ENCODE measurements at places on chromosomes 5 and 9.

DNA sequence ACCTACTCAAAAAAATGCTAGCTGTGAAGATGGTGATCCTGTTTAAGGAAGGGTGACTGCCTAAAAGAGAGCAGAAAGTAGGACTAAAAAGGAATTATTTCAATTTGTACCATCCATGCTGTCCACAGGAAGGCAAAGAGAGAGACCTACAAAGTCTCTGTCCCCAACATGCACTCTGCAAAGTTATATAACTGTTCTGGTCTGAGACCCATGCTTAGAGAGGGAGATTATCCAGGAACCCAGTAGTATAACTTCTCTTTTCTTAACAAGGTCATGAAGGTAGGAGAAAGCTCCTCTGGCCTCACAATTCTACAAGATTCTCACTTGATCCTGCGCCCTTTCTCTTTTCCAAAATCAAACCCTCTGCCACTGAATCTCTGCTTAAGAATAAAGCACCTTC lies 25.8 kb downstream of the SLC22A4 start:
- H3K36me3 ChIP-seq = no peaks in the 10 kb centered on the region
- H3K27ac ChIP-seq = no peak overlapping the region
- H3K4me1 ChIP-seq = no peaks in the 10 kb centered on the region
- H3K4me3 ChIP-seq = no peak overlapping the region
- no peak for DNase-seq
- no peaks in the 10 kb centered on the region for H3K27me3 ChIP-seq

GRCh38 chr5:108615216-108615615 lies 132.5 kb upstream of the FER start:
- peaks cover 12% of the 10 kb centered on the region for H3K27me3 ChIP-seq
- H3K4me3 ChIP-seq = no peak overlapping the region
- H3K4me1 ChIP-seq = no peaks in the 10 kb centered on the region
- no peak overlapping the region for H3K27ac ChIP-seq
- no peaks in the 10 kb centered on the region for H3K36me3 ChIP-seq

- H3K27me3 ChIP-seq = no peaks in the 10 kb centered on the region
- peaks cover 79% of the 10 kb centered on the region for H3K4me1 ChIP-seq
- peaks cover 27% of the 10 kb centered on the region for H3K36me3 ChIP-seq
- H3K4me3 ChIP-seq = no peak overlapping the region
Observed at GRCh38 chr9:129987047-129987446, 55.9 kb downstream of the FNBP1 start.

GRCh38 chr5:153742060-153742459 lies 251.6 kb downstream of the GRIA1 start:
- H3K27ac ChIP-seq = no peak overlapping the region
- no peak overlapping the region for H3K4me3 ChIP-seq
- H3K36me3 ChIP-seq = no peaks in the 10 kb centered on the region
- DNase-seq = no peak
- H3K27me3 ChIP-seq = peaks cover 13% of the 10 kb centered on the region
- H3K4me1 ChIP-seq = peaks cover 3% of the 10 kb centered on the region

DNA sequence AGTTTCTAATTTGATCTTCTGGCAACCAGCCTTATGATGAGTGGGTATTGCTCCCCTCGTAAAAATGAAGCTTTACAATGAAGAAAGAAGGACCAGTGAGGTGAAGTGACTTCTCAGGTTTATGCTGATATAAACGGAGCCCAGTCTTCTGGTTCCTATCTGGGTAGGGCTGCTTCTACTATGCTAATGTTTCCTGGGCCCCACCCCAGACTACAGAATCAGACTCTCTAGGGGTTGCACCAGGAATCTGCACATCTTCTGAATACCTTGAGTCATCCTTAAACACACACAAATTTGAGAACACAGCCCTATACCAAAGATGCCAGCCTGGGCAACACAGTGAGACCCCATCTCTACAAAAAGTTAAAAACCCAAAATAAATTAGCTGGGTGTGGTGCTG lies 16.2 kb downstream of the BTF3 start:
- H3K36me3 ChIP-seq = peaks cover 2% of the 10 kb centered on the region
- no peak for DNase-seq
- H3K4me1 ChIP-seq = no peaks in the 10 kb centered on the region
- H3K4me3 ChIP-seq = no peak overlapping the region
- no peaks in the 10 kb centered on the region for H3K27me3 ChIP-seq
- H3K27ac ChIP-seq = no peak overlapping the region

- no peaks in the 10 kb centered on the region for H3K27me3 ChIP-seq
- no peak overlapping the region for H3K27ac ChIP-seq
- DNase-seq = no peak
- no peak overlapping the region for H3K4me3 ChIP-seq
Observed at GRCh38 chr5:167030500-167031120, 1260.8 kb upstream of the WWC1 start.

DNA sequence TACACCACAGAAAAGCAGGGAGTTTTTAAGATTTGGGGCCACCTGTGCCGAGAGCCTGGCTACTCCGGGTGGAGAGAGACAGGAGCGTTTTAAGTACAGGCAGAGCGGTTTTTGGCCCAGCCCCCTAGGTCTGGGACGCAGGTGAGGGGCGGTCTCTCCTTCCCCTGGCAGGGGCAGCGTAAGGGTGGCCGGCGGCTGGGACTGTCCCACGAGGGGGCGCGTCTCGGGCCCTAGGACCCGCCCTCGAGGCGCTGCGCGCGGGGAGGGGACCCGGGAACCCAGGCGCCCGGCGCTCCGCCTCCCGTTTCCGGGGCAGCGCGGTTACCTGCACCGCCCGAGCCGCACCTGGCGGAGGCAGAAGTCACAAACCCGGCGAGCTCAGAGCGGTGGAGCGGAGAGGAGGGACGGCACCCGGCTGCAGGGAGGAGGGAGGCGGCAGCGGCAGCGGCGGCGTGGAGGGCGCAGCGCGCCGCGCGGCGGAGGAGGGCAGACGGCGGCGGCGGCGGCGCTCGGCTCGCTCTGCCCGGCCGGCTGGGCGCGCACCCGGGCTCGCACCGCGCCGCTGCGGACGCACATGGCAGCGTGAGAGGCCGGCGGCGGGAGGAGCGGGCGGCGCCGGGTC lies at the start of gene WWC1:
TSS of gene WWC1 (plus strand) at position 304 of the 622 bp plus-strand sequence. CDS start 508 bp downstream, outside the sequence.
- peaks cover 40% of the 10 kb centered on the region for H3K27me3 ChIP-seq
- DNase-seq = peak; percentile 78
- H3K4me1 ChIP-seq = peaks cover 23% of the 10 kb centered on the region
- H3K4me3 ChIP-seq = peak within 1 kb of the TSS; percentile 64
- no peak within 1 kb of the TSS for H3K27ac ChIP-seq
- no peaks in the 10 kb centered on the region for H3K36me3 ChIP-seq

DNA sequence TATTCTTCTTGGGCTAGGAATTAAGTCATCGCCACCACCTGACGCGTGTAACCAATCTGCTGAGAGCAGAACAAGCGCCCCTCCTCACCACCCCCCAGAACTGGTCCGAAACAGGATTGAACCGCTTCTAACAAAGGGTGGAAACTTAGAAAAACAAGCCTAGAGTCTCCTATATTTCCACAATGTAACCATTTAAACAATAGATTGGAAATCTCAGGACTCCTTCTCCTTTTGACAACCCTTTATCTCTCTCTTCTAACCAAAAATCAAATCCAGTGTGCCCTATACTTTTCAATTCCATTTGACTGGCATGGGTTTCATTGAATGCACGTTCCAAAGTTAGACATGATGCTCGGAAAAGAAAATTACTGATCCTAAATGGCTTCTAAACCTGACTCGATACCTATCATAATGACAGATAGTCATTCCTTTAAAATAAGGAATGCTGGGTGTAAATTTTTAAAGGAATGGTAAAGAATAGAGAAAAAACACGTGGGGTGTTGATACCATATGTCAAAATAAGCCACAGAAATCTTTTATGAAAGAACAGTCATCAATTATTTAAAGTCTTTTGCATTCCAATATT lies 1.2 kb downstream of the ARRDC3 start:
- H3K36me3 ChIP-seq = peaks cover 5% of the 10 kb centered on the region
- peak overlapping the region; percentile 97 for H3K27ac ChIP-seq
- H3K27me3 ChIP-seq = no peaks in the 10 kb centered on the region
- H3K4me1 ChIP-seq = peaks cover 27% of the 10 kb centered on the region
- DNase-seq = peak; percentile 87

GRCh38 chr5:171390883-171391677 lies 3.4 kb downstream of the NPM1 start:
- peak overlapping the region; percentile 73 for H3K27ac ChIP-seq
- DNase-seq = peak; percentile 21
- no peaks in the 10 kb centered on the region for H3K27me3 ChIP-seq
- peaks cover 58% of the 10 kb centered on the region for H3K4me1 ChIP-seq
- peak overlapping the region; percentile 98 for H3K4me3 ChIP-seq
- peaks cover 68% of the 10 kb centered on the region for H3K36me3 ChIP-seq

DNA sequence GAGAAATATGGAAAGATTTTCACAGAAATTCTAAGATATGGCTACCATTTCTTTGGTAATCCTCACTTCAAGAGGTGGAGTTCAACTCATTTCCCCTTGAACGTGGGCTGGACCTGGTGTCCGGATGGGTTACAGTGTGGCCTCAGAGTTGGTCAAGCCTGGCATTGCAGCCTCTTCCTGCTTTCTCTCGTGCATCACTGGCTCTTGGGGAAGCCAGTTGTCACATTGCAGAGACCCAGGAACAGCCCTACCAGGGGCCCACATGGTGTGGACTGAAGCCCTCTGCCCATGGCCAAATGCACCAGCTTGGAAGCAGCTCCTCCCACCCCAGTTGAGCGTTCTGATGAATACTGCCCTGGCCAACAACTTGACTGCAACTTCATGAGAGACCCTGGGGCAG lies 47.7 kb upstream of the FCN1 start:
- H3K27ac ChIP-seq = no peak overlapping the region
- H3K4me3 ChIP-seq = no peak overlapping the region
- H3K36me3 ChIP-seq = no peaks in the 10 kb centered on the region
- no peak for DNase-seq
- H3K27me3 ChIP-seq = peaks cover 13% of the 10 kb centered on the region

All from activated naive CD4-positive, alpha-beta T cell treated with anti-CD3 and anti-CD28 coated beads for 36 hours (primary cell).